Activated CD8-positive, alpha-beta memory T cell treated with anti-CD3 and anti-CD28 coated beads for 1 hour (primary cell): ENCODE measurements at places on chromosomes 12 and 14.

GRCh38 chr12:119668324-119668841 is 450 bp downstream of the PRKAB1 start:
- DNase-seq = no peak

GRCh38 chr12:12939888-12940287 is 12.1 kb downstream of the GPRC5D start:
- no peak for DNase-seq

GRCh38 chr12:12405882-12406281 is 49.0 kb downstream of the BORCS5 start:
- no peak for DNase-seq

GRCh38 chr12:98402091-98402490 is 113.3 kb upstream of the TMPO start:
- no peak for DNase-seq

- DNase-seq = no peak
Measured at GRCh38 chr12:46358791-46359666, 13.5 kb downstream of the SLC38A2 start.

DNA sequence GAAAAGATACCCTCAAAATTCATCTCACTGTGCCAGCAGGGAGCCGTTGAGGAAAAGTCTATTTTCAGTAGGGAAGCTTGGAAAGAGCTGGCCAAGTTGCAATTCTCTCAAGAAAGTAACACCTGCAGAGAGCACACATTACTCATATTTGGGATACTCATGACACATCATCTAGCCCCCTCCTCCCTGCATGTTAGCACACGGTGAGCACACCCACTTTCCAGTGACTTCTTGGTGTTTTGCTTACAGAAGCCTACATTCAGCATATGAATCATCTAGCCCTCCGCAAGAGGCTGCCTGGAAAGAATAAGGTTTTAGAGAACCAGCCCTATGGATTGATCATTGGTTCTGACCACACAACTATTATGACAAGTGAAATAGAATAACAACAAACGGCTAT is 124.5 kb downstream of the PTPRO start:
- DNase-seq = no peak

- DNase-seq = no peak
Measured at GRCh38 chr12:89379148-89379838, 27.0 kb upstream of the DUSP6 start.

- DNase-seq = no peak
Measured at GRCh38 chr12:74431801-74432200, 105.8 kb upstream of the ATXN7L3B start.

DNA sequence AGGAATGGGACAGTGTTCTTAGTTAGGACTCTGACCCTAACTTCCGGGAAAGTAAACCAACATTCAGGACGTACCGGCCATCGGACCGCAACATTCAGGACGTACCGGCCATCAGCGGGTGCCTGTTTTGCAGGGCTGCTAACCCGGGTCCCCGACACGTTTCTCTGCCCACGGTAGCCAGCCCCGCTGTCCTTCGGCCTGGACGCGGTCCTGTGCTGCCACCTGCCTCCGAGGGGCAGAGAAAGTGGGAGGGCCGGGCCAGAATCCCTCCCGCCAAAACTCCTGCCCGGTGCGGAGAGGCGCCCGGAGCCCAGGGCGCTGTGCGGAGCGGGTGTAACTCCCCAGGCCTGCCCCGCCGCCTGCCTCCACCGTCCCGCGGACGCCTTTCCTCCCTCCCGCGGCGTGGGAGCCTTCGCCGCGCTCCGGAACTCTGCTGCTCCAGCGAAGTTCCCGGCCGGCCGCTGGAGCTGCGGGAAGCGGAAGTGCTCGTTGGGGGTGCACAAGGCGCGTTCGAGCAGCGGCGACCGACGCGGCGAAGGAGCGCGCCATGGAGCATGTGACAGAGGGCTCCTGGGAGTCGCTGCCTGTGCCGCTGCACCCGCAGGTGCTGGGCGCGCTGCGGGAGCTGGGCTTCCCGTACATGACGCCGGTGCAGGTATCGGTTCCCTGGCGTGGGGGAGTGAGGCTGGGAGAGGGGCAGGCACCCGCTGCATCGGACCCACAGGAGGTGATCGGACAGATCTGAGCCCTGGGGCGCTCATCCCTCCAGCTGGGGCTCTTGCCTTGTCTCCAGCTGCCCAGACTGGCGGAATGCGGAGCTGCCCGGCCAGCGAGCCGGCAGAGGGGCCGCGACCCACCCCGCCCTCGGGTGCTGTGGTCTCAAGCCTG is at the start of gene DDX55:
TSS of gene DDX55 (plus strand) at position 498 of the 888 bp plus-strand sequence. CDS start at position 548, 50 bp downstream.
- peak; percentile 66 for DNase-seq

DNA sequence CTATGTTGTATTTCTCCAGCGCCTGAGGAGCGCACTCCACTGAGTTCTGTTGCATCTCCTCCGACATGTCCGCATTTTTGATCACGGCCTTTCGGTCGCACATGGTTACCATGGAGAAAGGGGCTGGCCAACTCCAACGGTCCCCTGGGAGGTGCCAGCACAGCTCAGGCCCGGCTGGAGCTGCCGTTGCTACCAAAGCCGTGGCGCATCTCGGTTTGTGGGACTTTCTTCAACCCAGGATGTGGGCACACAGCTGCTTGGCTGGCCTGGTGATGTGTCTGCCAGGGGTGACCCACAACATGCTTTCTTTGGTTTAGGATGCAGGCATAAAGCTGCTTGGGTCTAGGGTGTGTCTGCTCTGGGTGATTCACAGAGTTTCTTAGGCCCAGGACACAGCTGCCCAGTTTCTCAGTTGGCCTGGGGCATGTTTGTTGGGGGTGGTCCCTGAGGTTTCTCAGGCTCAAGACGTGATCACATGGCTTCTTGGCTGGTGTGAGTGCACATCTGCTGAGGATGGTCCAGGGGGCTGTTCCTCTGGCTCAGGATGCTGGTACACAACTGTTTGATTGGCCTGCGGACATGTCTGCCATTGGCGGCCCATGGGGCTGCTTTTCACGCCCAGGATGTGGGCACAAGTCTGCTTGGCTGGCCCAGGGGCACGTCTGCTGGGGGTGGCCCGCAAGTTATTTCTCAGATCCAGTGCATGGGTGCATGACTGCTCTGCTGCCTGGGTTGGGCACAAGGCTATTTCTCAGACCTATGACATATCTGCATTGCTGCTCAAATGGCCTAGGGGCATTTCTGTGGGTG is 25.9 kb upstream of the GTF2A1 start:
- no peak for DNase-seq

- DNase-seq = no peak
Measured at GRCh38 chr14:39884091-39884490, 451.9 kb upstream of the FBXO33 start.

DNA sequence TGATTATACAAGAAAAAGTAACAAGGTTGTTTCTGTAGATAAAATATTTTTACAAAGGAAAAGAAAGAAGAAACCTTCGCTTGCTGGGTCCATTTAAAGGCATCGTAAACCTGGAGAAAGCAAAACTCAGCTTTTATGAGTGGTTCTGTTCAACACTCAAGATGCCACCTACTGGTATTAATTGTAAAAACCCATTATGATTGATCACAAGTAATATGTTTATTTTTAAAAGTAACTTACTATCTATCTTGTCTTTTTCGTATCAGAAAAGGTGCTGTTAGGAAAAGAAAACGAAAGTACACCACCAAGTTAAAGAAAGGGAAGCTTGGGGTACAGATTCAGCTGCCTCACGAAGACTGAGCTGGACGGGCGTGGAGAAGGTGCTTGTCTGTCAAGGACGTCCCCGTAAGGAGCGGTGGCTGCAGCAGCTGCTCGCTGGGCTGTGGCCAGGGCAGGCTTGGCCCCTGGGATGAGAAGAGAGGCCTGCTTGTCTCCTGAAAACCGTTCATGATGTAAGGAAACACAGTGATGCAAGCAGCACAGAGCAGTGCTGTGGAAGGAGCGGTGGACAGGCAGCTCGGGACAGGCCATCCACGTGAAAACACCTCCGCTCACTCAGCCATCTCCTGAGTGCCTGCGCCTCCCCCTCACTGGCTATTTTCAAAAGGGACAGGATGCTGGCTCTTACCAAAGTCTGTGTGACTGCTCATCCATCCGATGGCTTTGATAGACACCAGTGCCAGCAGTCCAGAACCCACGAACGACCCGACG is 25.0 kb downstream of the SLC15A4 start:
- DNase-seq = no peak

DNA sequence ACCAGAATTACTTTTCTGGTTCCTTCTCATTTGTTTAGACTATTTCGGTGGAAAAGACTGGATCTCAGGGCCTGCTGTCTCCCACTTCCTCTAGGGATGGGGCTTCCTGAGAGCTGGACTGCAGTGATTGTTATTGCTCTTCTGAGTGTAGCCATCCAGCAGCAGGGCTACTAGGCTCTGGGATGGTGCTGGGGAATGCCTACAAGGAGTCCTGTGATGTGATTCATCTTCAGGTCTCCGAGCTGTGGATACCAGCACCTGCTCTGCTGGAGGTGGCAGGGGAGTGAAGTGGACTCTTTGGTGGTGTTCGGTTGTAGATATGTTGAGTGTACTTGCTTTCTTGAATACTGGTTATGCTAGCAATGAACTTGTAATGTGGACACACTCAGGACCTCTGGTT is 42.7 kb downstream of the AEBP2 start:
- no peak for DNase-seq

DNA sequence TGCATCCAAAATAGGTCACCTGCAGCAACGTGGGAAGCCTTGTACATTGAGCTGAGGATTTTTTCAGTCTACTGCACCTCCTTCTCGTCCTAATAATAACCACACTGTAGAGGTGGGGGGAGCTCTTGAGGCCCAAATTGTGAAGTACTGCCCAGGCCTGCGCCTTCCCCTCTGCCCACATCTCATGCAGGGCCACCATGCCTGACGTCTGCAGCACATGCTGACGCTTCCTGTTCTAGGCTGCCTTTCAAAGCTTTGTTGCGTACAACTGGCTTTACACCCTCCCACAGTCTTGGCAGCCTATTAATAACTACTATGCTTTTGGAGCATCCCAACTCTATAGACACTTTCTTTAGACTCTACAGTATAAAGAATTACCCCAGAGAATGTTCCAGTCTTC is 26.5 kb upstream of the TTC7B start:
- no peak for DNase-seq
